ENCODE measurements at places on chromosomes 1 and 21.

- peak; percentile 34 for DNase-seq
These were observed 50.3 kb upstream of the COA6 start for GRCh38 chr1:234322979-234323378.

- no peak for DNase-seq
These were observed 25.3 kb downstream of the BRINP3 start for GRCh38 chr1:190452272-190452848.

- no peak for DNase-seq
These were observed 22.4 kb upstream of the ARHGAP29 start for GRCh38 chr1:94259635-94260289.

- no peak for DNase-seq
These were observed 88.9 kb downstream of the PGBD5 start for GRCh38 chr1:230337266-230337665.

DNA sequence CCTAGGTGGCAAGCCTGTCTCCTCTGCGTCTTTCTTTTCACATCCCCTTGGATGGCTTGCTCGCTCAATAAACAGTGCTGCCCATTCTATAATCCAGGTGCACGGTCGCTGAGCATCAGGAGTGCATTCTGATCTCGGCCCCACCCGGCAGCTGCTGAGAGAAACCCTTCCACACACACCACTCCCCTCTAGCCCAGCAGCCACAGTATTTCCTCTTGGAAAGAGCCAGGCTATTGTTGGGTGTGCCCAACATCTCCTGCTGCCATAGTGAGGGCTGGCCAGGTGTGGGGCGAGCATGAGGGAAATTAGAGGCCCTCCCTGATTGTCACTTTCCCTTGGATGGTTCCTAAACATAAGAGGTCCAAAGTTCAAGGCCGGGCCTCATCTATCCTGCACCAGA lies 24.7 kb downstream of the GPA33 start:
- DNase-seq: no peak

- no peak for DNase-seq
These were observed 17.8 kb downstream of the SCAF4 start for GRCh38 chr21:31713973-31714740.

GRCh38 chr1:11448373-11449099 lies 30.4 kb upstream of the DISP3 start:
- no peak for DNase-seq

- DNase-seq: no peak
These were observed 95.3 kb downstream of the FOXD2 start for GRCh38 chr1:47532921-47533792.

- no peak for DNase-seq
These were observed 929 bp downstream of the SUMO3 start for GRCh38 chr21:44816761-44817505.

GRCh38 chr21:46056450-46056903 lies 41.4 kb upstream of the COL6A2 start:
- no peak for DNase-seq
